ENCODE measurements at places on chromosomes 3 and 15.

GRCh38 chr15:100250176-100250800 lies 91.5 kb downstream of the ADAMTS17 start:
- DNase-seq, result no peak

DNA sequence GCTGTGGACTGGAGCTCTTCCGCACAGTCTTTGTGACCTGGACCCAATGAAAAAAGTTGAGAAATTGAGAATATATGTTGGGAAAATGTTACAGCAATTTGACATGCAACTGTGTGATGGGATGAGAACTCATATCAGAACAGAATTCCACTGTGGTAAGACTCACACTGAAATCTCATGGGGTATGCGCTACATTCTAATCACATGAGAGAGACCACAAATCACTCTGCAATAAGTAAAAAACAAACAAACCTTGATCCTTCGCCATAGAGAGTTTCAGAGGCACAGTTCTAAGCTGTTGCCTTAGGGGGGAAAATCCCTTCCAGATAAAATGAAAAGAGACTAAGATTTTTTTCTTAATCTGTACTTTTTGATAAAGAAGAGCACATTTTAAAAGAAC lies 37.3 kb downstream of the LMCD1 start:
- DNase-seq, result no peak

GRCh38 chr3:143222505-143222904 lies 102.9 kb downstream of the CHST2 start:
- DNase-seq, result no peak

- no peak for DNase-seq
These were observed 45.4 kb downstream of the ZDHHC19 start for GRCh38 chr3:196165850-196166249.

DNA sequence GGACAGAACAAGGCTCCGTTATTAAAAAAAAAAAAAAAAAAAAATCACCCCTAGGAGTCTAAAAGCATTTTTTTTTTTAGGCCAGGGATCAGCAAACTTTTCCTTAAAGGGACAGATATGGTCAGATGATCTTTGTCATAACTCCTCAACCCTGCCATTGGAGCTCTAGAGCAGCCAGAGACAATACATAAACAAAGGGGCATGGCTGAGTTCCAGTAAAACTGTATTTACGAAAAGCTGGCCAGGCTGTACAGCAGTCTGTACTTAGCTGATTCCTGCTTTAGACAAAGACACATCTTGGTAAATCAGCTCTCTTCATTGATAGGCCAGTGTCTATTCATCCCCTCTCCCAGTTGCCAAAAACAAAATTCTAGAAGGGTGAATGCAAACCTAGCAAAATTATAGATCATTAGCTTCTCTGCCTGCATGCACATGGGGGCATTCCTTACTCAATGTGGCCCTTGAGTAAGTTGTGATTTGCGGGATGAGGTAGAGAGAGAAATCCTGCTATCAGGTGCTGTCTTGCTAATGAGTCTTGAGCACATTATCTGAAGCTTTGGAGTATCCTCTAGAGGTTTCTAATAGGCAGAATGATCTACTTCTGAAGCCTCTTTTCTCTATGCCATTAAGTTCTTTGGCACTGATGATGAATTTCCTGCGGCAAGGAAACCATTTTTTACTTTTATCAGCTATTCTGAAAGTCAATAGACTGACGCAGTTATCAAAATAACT lies 35.2 kb downstream of the SENP8 start:
- no peak for DNase-seq

- DNase-seq, result no peak
These were observed 189.0 kb upstream of the GOLIM4 start for GRCh38 chr3:168284728-168285127.

GRCh38 chr3:71060536-71060935 lies 523.0 kb downstream of the FOXP1 start:
- no peak for DNase-seq

- peak; percentile 7 for DNase-seq
These were observed 313.4 kb upstream of the CHRM5 start for GRCh38 chr15:33654860-33655259.

- DNase-seq, result peak; percentile 61
These were observed 133.3 kb downstream of the MYLK start for GRCh38 chr3:123750659-123751420.

- no peak for DNase-seq
These were observed 618.8 kb upstream of the CCDC54 start for GRCh38 chr3:106758459-106758858.

- DNase-seq, result no peak
These were observed 40.5 kb upstream of the GYG1 start for GRCh38 chr3:148950806-148951205.

- DNase-seq, result no peak
These were observed 36.4 kb upstream of the PRR23E start for GRCh38 chr3:127156338-127157050.

DNA sequence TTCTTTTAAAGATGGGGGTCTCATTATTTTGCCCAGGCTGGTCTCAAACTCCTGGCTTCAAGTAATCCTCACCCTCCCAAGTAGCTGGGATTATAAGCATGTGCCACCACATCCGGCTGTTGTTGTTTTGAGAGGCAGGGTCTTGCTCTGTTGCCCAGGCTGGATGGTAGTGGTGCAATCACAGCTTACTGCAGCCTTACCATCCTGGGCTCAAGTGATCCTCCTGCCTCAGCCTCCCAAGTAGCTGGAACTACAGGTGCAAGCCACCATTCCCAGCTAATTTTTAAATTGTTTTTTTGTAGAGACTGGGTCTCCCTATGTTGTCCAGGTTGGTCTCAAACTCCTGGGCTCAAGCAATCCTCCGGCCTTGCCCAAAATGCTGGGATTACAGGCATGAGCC lies 105.5 kb downstream of the SENP2 start:
- DNase-seq, result no peak

- DNase-seq, result no peak
These were observed 625.0 kb downstream of the MCTP2 start for GRCh38 chr15:94856267-94856854.

DNA sequence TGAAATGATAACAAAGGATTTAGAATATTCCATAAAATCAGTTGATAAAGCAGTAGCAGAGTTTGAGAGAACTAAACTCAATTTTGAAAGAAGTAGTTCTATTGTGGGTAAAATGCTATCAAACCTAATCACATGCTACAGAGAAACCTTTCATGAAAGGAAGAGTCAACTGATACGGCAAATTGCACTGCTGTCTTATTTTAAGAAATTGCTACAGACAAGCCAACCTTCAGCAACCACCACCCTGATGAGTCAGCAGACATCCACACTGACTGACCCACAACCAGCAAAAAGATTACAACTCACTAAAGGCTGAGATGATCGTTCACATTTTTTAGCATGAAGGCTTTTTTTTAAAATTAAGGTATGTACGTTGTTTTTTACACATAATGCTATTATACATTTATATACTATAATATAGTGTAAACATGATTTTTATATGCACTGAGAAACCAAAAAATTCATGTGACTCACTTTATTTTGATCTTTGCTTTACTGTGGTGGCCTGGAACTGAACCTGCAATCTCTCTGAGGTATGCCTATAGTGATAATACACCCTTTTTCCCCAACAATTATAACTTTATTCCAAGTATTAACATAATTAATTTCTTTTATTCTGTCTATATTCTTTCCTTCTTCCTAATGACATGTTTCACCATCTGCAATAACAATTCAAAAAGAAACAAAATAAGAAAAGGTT lies 109.9 kb downstream of the TBC1D5 start:
- DNase-seq, result no peak

DNA sequence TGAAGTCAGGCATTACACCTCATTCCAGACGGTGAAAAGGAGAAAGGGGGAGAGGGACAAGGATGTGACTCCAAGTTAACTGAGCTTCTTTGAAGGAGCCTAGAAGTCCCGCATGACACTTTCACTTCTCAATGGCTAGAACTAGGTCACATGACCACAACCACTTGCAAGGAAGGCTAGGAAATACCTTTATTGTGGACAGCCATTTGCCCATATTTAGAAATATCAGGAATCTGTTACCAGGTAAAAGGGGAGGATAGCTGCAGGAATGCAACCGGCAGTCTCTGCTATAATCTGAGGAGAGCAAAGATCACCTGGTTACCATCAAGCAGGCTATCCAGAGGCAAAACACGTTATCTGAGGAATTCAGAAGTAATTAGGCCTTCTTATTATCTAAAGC lies 28.9 kb upstream of the PXYLP1 start:
- no peak for DNase-seq

- DNase-seq, result peak; percentile 57
These were observed 31.6 kb downstream of the ISL2 start for GRCh38 chr15:76368122-76368621.

DNA sequence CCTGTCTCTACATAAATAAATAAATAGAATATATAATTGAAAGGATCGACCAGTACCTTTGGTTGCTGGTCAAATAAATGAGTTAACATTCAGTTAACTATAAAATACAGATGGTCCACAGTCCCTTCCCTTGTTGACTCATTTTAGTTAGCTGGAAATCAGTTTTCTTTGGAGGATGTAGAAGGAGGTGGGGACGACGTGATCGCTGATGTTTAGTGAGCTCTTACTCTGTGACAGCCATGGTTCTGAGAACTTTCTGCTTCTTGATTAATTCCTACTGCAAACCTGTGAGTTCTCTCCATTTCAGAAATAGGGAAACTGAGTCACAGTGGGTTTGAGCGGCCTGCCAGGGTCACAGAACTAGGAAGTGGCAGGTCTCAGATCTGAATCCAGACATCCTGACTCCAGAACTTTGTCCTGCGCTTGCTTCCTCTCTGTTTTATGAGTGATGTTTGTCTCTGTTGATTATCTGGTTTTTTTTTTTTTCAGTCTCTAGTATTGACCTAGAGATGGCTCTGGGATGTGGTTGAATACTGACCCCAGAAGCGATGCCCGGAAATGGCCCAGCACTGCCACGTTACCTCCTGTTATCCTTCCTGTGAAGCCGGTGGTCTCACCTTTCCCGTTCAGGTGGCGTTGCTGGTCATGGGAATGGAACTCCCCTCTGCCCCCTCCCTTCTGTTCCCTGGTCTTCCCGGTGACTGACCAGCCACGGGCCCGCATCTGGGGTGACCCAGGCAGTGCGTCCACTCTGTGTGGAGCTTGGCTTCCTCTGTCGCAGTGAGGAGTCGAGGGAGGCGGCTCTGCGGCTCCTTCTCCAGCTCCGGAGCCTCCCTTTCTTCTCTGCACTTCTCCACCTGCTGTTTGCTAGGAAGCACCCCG lies 18.2 kb downstream of the SYNM start:
- DNase-seq, result no peak

GRCh38 chr3:121976727-121977126 lies 45.3 kb downstream of the ILDR1 start:
- DNase-seq, result no peak

- DNase-seq, result no peak
These were observed 44.5 kb downstream of the PARP14 start for GRCh38 chr3:122725106-122725505.

GRCh38 chr3:29609328-29609811 lies 328.5 kb downstream of the RBMS3 start:
- DNase-seq, result no peak

- no peak for DNase-seq
These were observed 490.5 kb upstream of the NR2F2 start for GRCh38 chr15:95840004-95840403.

GRCh38 chr3:61008153-61008997 lies 242.9 kb downstream of the FHIT start:
- no peak for DNase-seq

GRCh38 chr15:80582816-80583423 lies 112.2 kb upstream of the ABHD17C start:
- DNase-seq, result no peak

- DNase-seq, result no peak
These were observed 14.3 kb downstream of the TGFBR2 start for GRCh38 chr3:30620402-30621360.

DNA sequence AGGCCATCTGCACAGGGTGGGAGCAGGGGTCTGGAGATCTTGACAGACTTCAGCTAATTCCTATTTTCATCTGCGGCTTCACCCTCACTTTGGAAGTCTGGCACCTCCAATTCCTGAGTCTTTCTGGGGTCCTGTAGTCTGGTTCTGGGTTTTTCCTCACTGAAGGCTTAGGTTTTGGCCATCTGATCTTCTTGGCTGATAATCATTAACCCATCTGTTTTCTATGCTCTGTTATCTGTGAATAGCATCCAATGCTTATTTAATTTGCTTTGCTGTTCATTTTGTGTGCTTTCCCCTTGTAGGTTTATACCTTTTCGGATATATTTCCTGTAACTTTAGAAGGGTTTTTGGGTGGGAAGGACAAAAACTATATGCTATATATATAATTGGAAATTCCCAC lies 17.6 kb downstream of the TATDN2 start:
- DNase-seq, result no peak

DNA sequence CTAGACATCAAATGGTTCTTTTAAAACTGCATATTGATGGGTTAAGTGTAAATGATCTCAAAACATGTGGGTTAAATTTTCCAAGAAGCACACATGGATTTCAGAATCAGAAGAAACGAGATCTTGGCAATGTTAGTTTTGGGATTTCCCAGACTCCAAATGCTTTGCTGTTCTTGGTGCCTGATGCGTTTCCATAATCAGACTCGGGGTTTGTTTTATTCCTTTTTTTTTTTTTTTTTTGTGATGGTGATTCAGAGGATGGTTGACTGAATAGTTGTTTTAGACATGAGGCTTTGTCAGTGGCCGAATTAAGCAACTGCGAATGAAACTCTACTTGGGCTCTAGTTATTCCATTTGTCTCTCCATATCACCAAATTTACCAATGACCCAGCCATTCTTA lies 52.2 kb upstream of the FAM98B start:
- no peak for DNase-seq

DNA sequence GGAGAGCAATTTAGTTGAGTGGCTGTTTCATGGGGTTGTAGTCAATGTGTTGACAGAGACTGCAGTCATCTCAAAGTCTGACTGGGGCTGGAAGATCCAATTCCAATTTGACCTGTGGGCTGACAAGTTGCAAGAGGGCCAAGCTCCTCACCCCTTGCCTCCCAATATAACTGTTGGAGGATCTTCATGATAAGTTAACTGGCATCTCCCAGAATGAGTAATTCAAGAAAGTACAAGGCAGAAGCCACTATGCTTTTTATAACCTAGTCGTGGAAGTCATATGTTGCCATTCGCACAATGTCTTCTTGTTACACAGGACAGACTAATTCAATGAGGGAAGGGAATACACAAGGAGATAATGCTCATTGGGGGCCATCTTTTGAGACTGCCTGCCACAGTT lies 29.1 kb downstream of the GPR15 start:
- DNase-seq, result no peak

Data from foreskin keratinocyte (primary cell).